ENCODE measurements at places on chromosomes 5 and 9.

DNA sequence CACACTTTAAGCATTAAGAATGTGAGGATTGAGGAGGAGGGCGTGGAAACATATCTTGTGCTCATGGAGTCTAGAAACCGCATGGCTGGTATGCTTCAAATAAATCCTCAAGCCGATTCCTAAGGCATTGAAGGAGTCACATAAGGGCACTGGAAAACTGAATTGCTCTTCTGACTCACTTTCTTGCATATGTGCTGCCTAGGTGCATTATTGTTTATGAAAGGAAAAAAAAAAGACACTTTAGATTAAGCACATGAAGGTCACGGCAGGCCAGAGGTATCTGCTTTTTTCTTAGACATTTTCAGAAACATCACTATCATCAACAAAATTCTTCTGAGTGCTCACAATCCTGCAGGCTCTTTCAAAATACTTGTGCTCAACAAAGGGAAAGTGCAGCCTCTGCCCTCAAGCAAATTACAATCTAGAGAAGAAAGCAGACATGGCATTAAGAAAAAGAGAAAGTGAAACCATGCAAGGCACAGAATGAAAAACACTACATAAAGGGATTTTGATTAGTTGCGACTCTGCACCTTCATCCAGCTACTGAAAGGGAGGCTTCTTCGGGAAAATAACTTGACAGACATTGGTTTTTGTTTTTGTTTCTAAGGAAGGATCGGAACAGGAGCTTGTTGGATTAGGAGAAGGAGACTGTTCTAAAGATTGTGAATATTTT is 2117.6 kb downstream of the MAT2B start:
- no peak for DNase-seq

GRCh38 chr5:158895588-158895987 is 204.1 kb downstream of the EBF1 start:
- DNase-seq: no peak

DNA sequence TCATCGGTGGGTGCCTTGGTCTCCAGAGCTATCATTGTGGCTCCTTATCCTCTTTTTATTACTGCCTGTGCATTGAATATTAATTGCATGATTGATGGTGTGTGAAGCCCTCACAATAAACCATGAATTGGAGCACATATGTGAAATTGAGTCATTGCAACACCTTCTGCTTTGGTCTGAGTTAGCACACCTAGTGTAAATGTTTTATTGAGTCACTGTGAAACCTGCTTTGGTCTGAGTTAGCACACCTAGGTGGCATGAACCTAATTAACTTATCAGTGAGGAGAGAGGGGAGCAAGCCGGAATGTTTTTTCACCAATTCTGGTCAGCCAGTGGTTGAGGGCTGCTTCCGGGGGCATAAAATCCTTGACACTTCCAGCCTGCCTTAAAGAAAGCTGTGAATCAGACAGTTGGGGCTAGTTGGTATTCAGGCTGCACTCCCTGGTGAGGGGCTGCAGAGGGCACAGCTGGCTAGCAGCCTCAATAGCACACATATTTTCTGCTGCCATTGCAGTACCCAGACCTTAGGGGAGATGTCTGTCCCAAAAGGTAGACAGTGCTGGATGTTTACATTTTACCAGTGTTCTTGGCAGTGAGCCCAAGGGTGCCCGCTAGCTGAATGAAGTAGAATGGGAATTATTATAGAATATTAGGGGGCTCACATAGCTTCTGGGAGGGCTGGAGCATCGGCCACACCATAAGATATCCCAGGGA is 76.5 kb upstream of the GOLM1 start:
- no peak for DNase-seq

DNA sequence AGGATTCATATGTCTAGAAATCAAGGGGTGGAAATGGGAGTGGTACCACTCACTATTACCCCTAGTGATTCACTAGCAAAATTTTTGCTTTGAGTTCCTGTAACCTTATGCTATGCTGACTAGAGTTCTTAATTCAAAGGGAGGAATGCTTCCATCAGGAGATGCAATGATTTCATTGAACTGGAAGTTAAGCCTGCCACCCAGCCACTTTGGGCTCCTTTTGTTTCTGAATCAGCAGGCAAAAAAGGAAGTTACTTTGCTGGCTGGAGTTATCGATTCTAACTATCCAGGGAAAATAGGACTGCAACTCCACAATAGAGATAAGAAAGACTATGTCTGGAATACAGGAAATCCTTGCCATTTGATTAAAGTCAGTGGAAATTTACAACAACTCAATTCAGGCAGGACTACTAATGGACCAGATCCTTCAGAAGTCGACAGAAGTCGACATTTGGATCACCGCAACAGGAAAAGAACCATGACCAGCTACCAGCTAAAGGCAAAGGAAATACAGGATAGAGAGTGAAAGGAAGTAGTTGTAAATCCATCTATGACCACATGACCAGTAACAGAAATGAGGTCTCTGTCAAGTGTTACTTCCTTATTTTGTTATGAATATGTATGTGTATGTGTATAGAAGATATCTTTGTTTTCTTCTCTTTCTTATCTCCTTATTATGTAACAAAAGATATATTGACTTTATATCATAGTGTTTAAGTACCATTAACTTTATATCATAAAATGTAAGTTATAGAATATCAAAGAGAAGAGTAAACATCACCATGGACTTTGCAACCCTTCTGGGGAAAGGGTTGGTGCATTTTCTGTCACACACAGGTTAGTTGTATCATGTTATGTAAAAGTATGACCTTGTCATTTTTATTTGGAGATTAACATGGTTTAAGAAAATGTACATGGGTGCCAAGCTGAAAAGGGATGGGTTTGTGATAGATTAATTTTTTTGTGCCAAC is 198.7 kb upstream of the HAPLN1 start:
- DNase-seq: no peak

- DNase-seq: no peak
These were observed 30.6 kb downstream of the NDUFA8 start for GRCh38 chr9:122128969-122129343.

DNA sequence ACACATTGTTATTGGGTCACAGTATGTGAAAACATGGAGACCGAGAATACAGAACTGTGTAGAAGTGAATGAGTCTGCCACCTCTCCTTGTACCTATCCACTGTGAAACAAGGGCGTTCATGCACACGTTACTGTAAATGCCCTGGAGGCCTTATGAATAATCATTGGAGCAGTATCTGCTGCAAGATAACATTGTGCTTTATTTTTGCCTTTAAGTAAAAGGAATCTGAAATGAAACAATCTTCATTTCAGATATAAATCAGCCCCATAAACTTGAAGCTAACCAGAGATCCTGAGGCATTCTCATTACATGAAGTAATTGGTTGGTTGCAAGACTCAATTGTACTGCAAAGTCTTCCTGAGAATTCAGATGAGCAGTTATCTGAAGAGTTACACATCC is 419.6 kb downstream of the KDM4C start:
- DNase-seq: no peak

DNA sequence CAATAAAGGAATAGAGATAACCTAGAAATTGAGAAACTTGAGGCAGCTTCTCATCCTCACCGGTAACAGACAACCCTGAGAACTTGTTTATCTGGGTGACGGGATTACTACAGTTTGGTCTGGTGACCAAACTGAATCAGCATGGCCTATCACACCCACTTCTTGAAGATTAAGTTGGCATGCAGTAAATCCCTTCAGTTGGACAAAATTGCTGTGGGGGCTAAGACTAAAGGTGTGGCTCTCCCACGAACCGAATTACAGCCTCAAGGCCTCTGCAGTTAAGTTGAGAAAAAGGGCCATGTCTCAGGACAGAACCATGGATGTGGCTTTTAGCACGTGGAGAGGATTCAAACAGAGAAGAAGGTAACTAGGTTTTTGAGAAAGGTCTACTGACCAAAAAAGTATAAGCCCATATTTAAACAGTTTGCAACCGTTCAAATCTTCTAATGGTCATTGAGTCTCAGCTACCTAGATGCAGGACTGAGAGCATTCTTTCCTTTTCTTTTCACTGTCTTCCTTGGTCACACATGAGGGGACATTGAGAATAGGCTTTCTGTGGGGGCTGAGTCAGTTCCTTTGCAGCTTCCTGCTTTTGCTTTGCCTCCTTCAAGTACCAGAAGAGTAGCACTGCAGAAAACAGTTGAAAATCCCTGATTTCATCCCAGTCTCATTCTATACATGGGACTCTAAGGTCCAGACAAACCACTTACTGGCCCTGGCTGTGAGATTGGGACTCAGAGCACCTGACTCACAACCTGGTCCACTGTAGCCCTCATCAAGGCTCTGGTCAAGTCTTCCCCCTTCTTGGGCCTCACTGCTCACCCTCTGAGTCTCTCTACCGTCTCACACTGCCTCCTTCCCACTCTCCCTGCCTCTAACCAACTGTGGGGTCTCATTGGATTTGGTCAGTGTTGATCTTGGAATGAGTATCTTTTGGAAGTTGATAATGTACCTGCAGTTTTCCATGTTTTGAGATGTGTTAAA is 30.9 kb downstream of the PDE6A start:
- no peak for DNase-seq

- DNase-seq: no peak
These were observed 12.9 kb downstream of the RASGRF2 start for GRCh38 chr5:80973027-80973426.

DNA sequence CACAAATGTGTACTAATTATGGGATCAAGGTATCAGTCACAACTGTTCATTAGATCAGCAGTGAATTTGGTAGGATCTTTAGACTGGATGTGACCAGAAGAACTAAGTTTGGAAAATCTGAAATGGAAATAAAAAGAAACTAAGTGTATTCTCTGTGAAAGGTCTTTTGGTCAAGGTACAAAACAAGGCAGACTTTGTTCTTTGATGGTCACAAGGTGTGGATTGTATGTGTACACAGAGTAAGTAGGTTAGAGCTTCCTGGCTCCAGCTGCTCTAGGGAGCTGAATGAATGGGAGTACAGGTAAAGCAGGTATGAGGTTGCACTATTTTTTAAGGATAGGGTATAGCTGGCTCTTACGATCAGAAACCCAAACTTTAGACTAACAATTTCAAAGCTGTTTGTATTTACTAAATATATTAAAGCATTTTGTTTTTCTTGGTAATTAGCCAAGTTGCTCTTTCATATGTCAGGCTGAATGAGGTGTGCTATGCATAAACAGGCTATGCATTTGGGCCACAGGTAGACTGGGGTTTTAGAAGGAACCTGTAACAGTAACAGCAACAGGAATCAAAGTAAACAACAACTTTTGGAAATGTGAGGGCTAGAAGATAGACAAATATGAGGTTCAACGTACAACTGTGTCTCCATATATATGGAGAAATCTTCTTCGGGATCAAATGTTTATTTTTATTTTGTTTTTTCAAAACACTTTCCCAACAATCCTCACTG is 32.5 kb downstream of the FAM169A start:
- no peak for DNase-seq

DNA sequence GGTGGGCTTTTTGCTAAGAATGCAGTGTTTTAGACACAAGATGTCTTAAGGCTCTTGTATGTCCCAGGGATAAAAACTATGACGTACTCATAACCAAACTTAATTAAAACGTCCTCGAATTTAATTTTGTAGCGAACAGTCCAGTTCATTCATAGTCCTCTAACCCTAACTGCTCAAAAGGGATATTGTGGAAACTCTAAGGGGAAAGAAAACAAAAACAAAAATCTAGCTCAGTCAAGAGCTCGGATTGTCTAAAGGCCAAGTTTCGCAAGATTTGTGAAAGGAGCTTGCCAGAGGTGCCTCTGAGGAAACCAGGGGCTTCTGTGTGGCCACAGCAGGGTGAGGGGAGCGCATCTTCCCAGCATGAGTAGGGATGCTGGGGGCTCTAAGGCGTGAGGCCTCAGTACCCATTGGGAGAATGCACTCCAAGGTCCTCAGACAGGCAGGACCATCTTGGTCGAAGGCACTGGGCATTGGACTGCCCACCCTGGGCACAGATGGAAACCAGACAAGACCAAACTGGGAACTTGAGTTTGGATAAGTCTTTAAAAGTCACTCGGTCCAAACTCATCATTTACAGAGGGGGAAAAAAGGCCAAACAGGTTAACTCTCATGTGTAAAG is 71.8 kb downstream of the PRRT1B start:
- DNase-seq: no peak

DNA sequence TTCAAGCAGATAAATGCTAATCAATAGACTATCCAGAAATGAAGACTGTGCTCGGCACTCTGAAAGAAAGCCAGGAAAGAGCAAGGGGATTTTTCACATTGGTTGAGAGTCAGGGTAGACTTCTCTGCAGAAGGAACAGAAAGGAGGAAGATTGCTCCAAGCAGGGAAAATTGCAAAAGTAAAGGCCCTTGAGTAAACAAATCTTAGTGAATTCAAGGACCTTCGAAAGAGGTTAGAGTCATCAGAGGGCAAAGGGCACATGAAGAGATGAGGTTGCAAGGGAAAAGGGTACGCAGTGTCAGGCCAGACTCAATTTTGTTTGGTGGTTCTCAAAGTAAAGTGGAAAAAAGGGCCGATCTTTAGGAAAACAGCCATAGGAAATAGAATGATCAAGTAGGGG is 157.6 kb upstream of the RAI14 start:
- no peak for DNase-seq

DNA sequence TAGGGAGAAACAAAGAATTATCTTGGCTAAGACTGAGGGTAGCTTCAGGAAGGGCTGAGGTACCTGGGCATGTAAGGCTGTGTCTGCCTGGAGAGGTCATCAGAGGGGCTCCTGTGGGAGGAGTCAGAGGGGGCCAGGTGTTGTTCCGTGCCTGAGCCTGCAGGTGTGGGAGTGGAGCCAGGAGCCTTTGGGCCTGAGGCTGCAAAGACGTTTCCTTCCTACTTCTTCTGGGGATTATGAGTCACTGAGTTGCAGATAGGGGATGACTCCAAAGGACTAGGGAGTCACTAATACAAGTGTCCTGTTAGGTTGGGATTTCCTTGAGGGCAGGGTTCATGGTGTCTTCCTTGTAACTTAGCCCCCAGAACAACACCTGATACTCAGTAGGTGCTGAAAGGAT is 391.1 kb downstream of the ARHGEF28 start:
- no peak for DNase-seq

DNA sequence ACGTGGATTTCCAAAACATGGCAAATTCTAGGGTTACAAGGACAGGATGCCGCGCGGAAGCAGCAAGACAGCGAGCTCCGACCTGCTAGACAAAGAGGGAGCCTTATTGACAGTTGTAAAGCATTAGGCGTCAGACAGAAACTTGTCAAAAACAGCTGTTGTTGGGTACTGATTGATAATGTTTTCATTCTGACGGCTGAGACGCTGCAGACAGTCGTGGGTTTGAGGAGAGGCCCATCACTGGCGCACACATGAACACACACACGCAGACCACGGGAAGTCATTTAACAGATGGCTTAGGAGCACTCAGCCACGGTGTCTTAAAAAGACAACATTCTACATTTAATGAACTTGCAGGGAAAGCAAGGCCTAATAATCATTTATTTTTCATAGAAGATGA is 324.0 kb downstream of the NDUFS4 start:
- no peak for DNase-seq

DNA sequence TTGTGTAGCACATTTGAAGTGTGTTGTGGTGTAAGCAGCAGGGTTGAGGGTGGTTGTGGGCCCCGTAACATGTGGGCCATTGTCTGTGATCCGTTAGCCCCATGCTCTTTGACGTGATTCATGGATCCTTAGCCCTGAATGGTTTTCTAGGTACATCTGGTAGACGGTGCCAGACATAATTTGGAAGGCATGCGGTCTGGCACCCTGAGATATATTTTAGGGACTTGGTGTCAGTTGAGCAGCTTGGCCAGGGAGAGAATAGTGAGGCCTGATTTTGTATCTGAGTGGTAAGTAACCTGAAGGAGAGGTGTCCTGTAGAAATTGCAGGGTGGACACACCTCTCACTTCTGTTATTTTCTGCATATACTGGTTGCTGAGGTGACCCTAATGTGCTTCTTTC is 10.9 kb downstream of the SH3GL2 start:
- no peak for DNase-seq
